Substantia nigra (tissue), 51 donors: ENCODE measurements at places on chromosomes 4 and X.

DNA sequence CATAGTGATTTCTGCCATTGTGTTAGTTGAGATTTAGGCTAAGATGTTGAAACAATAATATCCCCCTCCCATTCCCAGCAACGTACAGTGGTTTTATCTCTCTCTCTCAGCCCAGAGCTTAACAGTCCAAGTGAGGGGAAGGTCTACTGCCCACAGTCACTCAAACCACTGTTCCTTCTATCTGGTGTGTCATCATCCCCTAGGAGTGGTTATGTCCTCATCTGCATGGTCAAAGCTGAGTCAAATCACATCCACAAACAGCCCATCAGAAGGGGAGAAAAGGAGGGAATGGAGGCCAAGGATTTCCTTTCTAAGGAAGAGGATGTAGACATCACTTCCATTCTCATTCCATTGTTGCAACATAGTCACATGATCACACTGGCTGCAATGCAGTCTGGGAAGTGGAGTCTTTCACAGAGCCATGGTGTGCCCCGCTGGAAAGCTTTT is 42.8 kb upstream of the CHRNA9 start:
- DNase-seq: no peak

DNA sequence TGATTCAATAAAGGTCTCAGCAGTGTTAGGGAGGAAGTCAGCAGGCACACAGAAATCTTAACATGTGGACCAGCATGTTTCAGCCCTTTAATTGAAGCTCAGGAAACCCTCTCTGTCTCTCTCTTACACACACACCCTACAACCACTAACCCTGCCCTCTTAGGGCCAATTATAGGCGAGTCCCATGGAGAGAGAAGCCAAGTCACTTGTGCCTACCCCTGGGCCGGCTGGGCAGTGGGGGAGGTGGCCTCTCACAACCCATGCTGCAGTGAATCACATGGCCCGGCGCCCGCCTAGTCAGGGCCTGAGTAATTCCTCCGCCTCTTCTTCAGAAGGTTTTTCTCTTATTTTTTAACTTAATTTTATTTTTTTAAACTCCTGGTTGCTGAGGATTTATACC is 3.7 kb downstream of the FGD1 start:
- DNase-seq: no peak

DNA sequence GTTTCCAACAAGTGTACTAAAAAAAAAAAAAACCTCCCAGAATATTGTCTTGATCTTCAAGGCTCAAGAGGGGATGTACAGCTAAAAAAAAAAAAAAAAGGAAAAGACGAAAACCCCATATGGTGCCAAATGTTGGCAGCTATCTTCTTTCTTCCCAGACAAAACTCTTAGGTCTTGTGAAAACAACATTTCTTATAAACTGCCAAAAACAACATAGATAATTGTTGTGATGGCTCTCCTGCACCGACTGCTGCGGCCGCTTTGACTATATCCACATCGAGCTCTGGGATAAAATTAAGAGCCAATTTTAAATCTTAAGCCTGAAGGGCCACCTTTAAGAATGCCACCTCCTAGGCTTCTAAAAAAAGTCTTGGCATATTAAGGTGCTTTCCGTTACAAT is 23.5 kb downstream of the PDGFC start:
- DNase-seq: no peak

- DNase-seq: no peak
Measured at GRCh38 chr4:84531689-84532088, 32.6 kb upstream of the NKX6-1 start.

GRCh38 chr4:122968227-122968812 is 45.9 kb upstream of the NUDT6 start:
- no peak for DNase-seq
